ENCODE measurements at places on chromosomes 11 and 22.

- DNase-seq: no peak
These were observed 129.9 kb downstream of the KCNC1 start for GRCh38 chr11:17864478-17864941.

DNA sequence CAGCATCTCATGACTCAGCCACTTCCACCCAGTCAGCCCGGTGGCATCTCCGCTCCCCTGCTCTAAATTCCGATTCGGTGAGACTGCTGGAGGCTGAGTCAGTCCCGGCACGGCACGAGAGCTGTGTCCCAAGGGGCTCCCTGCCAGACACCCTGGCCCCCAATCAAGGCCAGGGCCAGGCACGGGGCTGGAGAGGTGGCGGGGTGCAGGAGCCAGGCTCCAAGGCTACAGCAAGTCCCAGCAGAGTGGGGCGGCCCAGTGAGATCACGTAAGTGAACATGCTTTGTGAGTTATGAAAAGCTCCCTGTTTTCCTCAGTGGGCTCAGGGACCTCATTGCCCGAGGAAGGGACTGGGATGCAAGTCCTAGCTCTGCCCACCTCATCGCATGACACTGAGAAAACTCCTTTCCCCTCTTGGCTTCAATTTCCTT, 3.0 kb downstream of the C11orf68 start:
- DNase-seq: no peak

GRCh38 chr11:117959438-117960149, 26.6 kb upstream of the IL10RA start:
- DNase-seq: no peak

- DNase-seq: no peak
These were observed 15.8 kb downstream of the MYH9 start for GRCh38 chr22:36371920-36372319.
